ENCODE measurements at places on chromosomes 4 and X.
A peak's percentile ranks its signal among the peaks of the same experiment; 100 is the strongest.

DNA sequence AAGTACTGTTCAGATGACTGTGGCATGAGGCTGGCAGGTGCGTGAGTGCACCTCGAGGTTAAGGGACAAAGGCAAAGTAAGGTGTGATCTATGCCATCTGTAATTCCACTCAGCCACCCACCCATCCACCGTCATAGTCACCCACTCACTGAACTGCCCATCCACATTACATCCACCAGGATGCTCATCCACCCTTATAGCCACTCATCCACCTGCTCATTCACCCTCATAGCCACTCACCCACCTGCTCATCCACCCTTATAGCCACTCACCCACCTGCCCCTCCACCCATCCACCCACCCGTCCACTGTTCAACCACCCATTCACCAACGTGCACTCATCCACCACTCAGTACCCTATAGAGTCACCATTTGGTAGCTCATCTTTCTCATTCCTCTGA lies 64.1 kb upstream of the UXT start:
- no peak for DNase-seq

- no peak for DNase-seq
Observed at GRCh38 chr4:122673252-122673651, 52.4 kb upstream of the IL21 start.

- DNase-seq, result no peak
Observed at GRCh38 chr4:19379191-19379708, 872.5 kb upstream of the SLIT2 start.

- no peak for DNase-seq
Observed at GRCh38 chr4:148800940-148801339, 358.7 kb upstream of the NR3C2 start.

DNA sequence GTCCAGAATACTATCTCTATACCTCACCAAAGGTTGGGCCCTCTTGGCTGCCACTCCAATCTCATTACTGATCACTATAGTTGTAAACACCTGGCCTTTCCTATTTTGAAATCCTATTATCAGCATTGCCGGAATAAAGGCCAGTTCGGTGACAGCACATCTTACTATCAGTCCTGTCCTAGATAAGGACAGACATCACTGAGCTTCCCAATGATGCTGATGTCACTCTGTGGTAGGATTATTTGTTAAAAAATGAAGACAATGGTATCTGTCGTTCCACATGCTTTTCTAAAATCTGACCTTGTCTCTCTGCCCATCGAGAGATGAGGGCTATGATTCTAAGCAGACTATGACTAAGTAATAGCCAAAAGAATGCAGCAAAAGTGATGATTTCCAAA lies 260.4 kb downstream of the PDGFC start:
- DNase-seq, result no peak

- no peak for DNase-seq
Observed at GRCh38 chrX:78979789-78980464, 34.7 kb downstream of the P2RY10 start.

DNA sequence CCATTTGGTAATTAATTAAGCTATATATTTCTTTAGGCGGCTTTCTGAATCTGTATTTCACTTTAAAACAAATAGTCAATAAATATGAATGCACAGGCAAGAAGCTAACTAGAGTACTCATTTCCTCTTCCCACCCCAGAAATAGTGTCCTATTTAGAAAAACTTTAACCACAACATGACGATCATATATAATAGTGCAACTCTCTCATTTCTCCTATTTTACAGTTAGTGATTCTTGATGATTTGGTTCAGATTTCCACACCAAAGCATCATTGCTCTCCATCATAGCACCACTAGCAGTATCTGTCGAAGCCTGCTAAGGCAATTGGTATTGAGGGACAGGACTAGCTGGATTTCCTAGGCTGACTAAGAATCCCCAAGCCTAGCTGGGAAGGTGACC lies 184.0 kb upstream of the GALNTL6 start:
- DNase-seq, result no peak

GRCh38 chr4:72918362-72918761 lies 151.2 kb downstream of the COX18 start:
- no peak for DNase-seq

GRCh38 chr4:145011636-145012035 lies 86.4 kb downstream of the ANAPC10 start:
- DNase-seq, result no peak

- DNase-seq, result no peak
Observed at GRCh38 chr4:133149932-133150471, 908 bp downstream of the PCDH10 start.

DNA sequence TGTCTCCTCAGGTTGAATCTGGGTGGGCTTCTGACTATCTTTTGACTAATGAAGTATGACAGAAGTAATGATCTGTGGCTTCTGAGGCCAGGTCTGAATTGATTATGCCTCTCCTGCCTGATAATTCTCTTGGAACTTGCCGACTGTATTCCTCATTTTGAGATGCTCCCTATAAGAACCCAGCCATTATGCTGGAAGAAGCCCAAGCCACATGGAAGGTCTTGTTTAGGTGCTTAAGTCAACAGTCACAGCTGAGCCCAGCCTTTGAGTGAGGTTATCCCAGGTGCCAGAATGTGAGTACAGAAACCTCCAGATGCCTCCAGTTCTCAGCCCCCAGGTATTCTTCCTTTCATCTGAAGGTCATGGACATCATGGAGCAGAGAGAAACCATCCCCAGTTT lies 456.6 kb downstream of the IL15 start:
- DNase-seq, result no peak

DNA sequence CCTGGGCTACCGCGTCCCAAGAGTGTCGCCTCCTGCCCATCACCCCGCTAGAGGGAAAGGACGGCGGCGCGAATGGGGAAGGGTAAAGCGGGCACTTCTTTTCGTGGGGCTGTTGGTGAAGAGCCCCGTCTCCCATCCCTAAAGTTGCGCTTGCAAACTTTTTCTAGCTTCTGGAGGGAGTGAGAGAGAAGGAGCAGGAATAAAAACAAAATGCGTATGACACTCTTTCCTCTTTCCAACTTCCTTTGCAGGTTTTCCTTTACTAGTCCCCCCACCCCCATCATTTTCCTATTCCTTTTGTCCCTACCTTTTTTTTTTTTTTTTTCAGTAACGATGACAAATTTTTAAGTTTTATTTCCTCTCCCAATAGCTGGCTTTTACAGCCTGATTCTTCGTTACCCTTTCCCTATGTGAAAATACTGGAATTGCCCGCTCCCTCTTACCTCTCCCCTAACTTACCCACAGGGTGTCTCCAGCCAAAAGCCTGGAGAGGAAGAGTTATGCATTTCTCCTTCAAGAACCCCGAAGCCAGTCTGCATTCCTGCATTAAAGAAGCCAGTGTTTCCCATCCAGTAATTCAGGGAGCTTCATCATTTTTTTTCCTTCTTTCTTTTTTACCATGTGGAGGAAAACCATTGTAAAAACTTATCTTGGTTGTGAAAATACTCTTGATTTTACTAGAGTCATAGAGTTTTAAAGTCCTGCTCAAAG lies 613 bp upstream of the ARSJ start:
- DNase-seq, result peak; percentile 81

- no peak for DNase-seq
Observed at GRCh38 chrX:82848111-82848510, 660.0 kb upstream of the POU3F4 start.

DNA sequence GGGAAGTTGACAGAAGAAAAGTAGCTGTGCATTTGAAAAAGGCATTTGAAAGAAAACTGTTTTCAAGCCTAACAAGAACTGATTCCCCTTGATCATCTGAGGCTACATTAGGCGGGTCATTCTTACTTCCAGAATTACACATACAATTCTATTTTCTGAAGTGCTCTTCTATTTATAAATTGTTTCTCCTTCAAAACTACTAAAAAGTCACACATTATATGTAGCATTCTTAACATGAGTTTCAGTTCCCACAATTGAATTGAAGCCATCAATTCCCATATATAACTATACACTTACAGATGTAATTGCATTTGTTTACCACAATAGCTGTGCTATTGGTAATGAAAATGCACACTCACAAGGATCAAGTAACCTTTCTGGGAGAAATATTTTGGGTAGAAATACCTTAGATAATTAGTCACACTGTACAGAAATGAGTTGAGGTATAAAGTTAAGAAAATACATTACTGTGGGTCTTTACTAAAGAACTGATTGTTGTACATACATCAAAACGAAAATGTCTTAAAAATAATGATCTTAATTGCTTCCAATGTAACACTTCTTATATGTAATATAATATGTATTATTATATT lies 1688.0 kb upstream of the AGA start:
- no peak for DNase-seq

DNA sequence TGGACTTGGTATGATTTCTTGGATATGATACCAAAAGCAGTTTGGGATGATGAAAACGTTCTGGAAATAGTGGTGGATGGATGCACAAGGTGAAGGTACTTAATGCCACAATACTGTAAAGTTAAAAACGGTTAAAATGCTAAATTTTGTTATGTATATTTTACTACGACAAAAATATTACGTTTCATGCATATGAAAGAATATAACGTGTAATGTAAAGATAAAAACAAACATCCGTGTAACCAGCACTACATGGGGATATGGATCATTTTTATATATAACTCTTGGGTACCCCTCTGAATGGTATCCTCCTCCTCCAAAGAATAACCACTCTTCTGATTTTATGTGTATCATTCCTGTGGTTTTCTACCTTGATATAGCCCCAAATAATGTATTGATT lies 862 bp upstream of the CENPU start:
- no peak for DNase-seq

- no peak for DNase-seq
Observed at GRCh38 chrX:18871970-18872369, 111.9 kb downstream of the PHKA2 start.

DNA sequence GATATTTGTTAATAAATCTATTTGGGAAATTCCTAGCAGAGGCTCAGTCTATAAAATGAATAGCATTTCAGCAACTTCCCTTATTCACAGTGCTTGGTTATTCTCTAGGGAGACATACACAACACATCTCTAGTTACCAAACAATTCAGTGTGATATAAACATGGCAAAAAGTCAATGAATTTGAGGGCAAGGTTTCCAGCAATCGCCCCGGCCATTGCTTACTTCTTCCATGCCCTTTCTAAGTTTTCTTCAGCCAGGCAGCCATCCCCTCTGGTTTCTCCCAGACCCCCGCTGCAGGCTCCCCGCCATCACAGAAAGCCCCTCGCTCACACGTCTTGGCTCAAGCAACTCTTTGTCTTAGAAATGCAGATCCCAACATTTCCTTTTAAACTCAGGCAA lies 4.4 kb downstream of the TLR7 start:
- no peak for DNase-seq

- DNase-seq, result peak; percentile 10
Observed at GRCh38 chrX:129161108-129161507, 362.2 kb downstream of the SMARCA1 start.

- no peak for DNase-seq
Observed at GRCh38 chrX:16665089-16665488, 15.1 kb downstream of the S100G start.

DNA sequence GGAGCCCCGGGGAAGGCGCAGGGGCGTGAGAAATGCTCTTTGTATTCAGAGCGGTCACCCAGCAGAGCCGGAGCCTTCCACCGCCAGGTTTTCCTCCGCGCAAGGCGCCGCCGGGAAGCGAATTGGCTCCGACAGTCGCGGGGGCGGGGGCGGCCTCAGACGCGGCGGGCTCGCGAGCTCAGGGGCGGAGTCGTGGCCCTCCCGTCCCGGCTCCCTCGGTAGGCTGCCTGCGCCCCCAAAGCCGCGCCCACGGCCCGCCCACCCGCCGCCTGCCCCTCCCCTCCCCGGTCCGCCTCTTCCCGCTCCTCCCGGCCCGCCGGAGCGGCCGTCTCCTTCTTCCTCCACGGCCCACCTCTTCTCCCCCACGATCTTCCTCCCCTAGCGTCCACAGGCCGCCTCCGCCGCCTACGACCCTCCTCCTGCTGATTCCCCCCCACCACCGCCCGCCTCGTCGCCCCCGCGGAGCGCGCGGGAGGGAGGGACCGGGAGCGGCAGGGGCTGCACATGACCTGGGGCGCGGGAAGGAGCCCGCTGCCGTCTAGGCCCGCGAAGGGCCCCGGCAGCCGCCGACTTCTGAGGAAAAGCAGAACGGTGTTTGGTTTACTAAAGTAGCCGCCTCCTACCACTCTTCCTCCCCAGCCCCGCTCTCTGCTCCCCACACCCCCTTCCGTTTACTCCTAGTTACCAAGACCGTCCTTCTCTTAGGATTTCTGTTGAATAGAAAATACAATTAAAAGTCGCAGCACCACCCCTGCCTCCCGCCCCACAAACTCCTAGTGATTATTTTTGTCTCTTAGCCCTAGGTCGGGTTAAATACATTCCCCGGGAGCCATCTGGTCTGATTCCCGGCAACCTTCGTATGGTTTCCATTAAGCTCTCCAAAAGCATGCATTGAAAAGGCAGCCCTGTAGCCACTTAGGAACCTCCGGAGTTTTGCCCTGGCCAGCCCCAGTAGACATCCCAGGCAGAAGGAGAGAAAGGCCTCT lies 53.2 kb downstream of the C4orf51 start:
- peak; percentile 98 for DNase-seq

GRCh38 chrX:49077941-49078340 lies 1.7 kb downstream of the WDR45 start:
- no peak for DNase-seq

DNA sequence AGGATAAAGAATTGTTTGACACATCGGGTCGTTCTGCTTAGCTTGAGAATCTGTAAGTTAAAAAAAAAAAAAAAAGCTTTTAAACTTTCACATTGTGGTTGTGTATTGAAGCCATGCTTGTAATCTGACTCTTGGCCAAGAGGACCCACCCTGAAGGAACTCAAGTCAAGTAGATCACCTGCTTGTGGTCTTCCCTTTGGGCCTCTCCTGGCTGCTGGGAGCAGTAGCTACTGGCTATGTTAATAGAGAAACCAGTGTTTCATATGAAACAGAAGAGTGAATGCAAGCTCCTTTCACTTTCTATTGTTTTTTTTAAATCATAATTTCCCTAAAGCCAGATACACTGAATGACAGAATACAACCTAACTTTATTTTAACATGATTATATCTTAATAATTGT lies 402.4 kb upstream of the NDST4 start:
- no peak for DNase-seq

GRCh38 chr4:37891260-37892159 lies 626 bp downstream of the TBC1D1 start:
- peak; percentile 13 for DNase-seq

- DNase-seq, result no peak
Observed at GRCh38 chr4:184896868-184897715, 71.3 kb upstream of the ACSL1 start.

GRCh38 chr4:121980643-121981042 lies 28.8 kb upstream of the TRPC3 start:
- no peak for DNase-seq

DNA sequence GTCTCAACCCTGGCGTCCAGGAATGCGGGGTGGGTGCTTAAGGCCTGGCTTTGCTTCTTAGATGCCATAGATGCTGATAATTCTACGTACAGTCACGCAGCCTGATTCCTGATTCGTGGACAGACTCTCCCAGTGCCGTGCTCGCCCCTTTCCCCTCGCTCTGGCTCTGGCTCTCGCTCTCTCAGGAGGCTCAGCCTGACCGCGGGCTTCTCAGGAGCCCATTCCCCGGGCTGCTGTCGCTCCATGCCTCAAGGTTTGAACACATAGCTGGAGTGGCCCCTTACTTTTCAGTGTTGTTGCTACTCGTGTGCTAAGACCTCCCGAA lies 59.2 kb upstream of the ZC4H2 start:
- DNase-seq, result no peak
